ENCODE measurements at places on chromosomes 6 and 20. TPM values are rescaled to one million over a fixed set of nuclear protein-coding genes. Genes with fewer than 3 reads are reported as not detected.

The PRL gene
- not detected for total RNA-seq

The MEI4 gene
- not detected for total RNA-seq

The HLA-DOA gene
- total RNA-seq: not detected

The POPDC3 gene
- not detected for total RNA-seq

The WFDC12 gene
- total RNA-seq: not detected
